Activated T-cell treated with anti-CD3 and anti-CD28 coated beads for 1 hour (primary cell): ENCODE measurements at places on chromosomes 7 and 10.

DNA sequence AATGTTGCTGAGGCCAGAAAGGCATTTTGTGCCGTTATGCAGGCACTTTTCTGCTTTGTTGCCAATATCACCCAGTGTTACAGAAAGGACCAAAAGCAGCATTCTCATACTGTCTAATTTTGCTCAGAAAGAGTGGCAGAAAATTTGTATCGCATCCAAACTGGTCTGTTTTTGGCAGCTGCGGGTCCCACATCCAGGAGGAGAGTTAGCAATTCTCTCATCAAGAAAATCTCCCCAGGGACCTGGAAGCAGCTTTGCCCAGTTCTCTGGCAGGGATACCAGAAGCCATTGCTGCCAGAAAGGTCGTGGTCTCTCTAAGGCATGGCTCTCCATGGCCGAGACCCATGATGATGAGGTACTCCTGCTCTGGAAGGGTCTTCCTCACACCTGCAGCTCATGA, 489.2 kb upstream of the ZMIZ1 start:
- DNase-seq = no peak

GRCh38 chr7:44538093-44538797, 2.9 kb downstream of the NPC1L1 start:
- DNase-seq = no peak

- no peak for DNase-seq
Observed at GRCh38 chr10:79241629-79241989, 105.7 kb upstream of the PPIF start.

DNA sequence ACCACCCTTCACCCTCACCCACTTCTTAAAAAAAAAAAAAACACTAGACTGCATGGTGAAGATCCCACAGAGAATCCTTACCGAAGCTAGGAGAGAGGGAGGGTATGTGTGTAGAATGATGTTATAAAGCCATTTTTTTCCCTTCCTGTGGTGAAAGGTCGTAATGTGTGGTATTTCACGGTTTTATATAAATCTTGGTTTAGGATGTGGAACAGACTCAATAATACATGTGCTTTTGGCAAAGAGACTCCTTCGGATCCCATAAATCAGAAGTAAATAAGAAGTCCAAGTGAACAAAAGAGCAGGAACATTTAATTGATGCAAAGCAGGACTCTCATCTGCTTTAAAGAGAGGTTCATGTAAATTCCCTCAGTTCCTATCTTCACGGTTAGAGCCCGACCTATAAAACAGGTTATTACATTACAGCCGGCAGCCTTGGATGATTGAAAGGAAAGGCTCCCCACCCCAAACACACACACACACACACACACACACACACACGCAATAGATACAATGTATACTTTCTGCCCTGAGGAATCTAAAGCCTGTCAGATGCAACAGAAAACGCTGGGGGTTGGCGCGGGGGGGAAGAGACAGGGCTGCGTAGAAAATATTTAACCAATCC, 8.8 kb downstream of the DLX5 start:
- DNase-seq = no peak

GRCh38 chr7:47285860-47286491, 295.9 kb downstream of the TNS3 start:
- no peak for DNase-seq

DNA sequence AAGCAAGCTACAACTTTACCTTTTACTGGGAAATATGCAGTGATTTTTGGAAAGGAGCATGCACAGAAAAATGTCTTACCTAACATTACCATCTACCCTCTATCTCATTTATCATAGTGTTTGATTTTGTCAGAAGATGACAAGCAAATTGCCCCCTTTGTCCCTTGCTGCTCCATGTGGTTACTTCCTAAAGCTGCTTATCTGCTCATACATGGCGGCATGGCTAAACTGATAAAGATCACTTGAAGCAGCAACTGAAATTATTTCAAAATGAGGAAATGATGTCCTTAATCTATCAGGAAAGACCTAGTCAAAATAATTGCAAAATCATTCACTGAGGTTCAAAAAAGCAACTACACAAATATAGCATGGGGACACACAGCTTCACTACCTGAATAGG, 1198.5 kb upstream of the SORCS1 start:
- no peak for DNase-seq

- DNase-seq = no peak
Observed at GRCh38 chr10:3233486-3233990, 61.0 kb upstream of the PITRM1 start.

- DNase-seq = no peak
Observed at GRCh38 chr10:33227489-33227888, 107.0 kb downstream of the NRP1 start.
